ENCODE measurements at places on chromosomes 12 and 14.
A peak's percentile ranks its signal among the peaks of the same experiment; 100 is the strongest.

- no peak for DNase-seq
Measured at GRCh38 chr12:71070416-71071128, 87.2 kb downstream of the TSPAN8 start.

- peak; percentile 77 for DNase-seq
Measured at GRCh38 chr12:22738945-22739344, 114.0 kb downstream of the ETNK1 start.

GRCh38 chr14:104283197-104284106, 145.1 kb downstream of the KIF26A start:
- DNase-seq: no peak

DNA sequence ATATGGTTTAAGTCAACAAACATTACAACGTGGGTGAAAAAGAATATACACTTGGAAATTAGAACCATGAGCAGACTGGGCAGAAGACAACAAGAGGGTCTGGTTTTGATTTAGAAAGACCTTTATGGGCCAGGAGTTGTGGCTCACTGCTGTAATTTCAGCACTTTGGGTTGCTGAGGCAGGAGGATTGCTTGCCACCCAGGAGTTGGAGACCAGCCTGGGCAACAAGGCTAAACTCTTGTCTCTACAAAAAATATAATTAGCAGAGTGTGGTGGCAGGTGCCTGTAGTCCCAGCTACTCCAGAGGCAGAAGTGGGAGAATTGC, 2.7 kb upstream of the NFKBIA start:
- DNase-seq: no peak

GRCh38 chr12:77256956-77257355, 191.6 kb upstream of the E2F7 start:
- no peak for DNase-seq

GRCh38 chr14:24368562-24369252, 723 bp downstream of the NFATC4 start:
- DNase-seq: no peak

- DNase-seq: no peak
Measured at GRCh38 chr12:26938701-26939062, 412 bp downstream of the FGFR1OP2 start.

- DNase-seq: no peak
Measured at GRCh38 chr14:69238883-69239282, 21.1 kb upstream of the GALNT16 start.

DNA sequence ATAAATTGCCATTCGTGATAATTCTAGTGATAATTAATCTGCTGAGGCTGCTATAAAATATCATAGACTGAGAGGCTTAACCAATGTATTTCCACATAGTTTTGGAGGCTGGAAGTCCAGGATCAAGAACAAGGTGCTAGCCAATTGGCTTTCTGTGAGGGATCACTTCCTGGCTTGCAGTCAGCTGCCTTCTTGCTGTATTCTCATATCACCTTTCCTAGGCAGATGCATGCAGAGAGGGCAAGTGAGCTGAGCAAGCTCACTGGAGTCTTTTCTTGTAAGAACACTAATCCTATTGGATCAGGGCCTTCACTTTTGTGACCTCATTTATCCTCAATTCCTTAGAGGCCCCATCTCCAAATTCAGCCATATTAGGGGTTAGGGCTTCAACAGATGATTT, 640.7 kb downstream of the DIO2 start:
- no peak for DNase-seq

- DNase-seq: no peak
Measured at GRCh38 chr12:98403385-98403784, 112.0 kb upstream of the TMPO start.

DNA sequence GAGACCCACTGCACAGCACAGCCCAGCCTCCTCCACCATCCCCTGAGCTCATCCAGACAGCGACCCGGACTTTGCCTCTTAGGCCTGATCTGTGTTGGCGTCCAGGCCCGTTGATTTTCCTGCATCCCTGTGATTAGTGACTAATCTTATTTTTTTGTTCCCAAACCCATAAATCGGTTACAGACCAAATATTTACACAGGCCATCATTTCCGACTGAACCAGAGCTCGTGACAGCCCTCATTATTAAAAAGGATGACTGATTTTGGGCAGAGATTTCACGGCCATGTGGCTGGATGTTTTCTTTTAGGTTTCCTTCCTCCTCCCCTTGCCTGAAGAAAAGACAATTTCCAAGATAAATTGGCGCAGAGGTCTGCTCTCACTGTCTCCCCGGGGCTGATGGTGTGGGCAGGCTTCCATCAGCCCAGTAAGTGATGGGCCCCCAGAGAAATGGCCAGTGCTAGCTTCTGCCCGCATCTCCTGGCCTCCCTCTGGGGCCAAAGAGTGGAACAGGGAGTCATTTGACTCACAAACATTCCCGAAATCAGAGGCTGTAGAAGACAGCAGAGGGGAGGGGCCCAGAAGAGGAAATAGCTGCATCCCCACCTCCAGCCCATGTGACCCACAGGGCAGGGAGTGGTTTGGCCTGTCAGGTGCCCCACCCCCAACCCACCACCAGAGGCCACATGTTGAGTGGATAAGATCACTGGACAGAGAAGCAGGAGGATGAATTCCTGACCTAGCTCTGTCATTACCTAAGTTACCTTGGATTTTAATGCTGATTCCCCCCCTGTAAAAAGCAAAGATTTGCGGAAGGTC, 283.5 kb downstream of the KSR2 start:
- no peak for DNase-seq

DNA sequence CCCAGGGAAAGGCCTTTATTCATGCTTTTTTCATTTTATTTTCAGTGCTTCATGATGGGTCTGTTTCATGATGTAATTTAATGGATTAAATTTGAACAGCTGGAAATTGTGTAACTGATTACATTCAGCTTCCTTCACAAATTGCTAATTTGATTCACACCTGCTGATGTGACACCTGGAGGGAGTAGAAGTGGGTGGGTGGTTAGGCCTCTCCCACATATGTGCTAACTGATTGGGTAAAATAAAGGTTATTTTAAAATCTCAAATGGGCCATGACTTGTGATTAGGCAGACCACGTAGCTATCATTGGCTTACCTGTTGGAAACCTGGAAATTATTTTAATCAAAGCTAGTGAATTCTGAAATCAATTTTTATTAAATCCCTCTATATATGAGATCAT, 142.1 kb downstream of the GXYLT1 start:
- DNase-seq: no peak

DNA sequence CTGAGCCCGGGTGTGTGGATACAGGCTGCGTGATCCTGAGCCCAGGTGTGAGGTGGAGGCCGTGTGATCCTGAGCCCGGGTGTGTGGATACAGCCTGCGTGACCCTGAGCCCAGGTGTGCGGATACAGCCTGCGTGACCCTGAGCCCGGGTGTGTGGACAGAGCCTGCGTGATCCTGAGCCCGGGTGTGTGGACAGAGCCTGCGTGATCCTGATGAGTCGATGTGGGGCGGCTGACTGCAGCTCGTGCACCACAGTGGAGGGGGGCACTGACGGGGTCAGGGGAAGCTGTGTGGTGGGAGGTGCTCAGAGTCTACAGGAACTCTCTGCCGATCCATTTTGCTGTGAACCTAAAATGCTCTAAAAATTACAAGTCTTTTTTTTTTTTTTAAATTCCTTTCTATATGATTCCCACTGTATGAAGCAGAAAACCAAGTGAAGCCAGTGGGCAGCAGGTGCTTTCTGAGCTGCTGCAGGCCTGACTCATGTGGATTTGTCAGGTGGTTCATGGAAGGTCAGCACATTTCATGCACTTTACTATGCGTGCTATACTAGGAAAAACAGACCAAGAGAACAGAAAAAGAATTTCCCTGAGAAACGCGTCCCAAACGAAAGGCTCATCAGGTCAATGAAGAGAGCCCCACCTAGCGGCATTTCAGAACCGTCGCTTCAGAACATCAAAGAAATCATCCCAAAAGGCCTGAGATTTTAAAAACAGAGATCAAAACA, 19.3 kb downstream of the BRF1 start:
- no peak for DNase-seq

DNA sequence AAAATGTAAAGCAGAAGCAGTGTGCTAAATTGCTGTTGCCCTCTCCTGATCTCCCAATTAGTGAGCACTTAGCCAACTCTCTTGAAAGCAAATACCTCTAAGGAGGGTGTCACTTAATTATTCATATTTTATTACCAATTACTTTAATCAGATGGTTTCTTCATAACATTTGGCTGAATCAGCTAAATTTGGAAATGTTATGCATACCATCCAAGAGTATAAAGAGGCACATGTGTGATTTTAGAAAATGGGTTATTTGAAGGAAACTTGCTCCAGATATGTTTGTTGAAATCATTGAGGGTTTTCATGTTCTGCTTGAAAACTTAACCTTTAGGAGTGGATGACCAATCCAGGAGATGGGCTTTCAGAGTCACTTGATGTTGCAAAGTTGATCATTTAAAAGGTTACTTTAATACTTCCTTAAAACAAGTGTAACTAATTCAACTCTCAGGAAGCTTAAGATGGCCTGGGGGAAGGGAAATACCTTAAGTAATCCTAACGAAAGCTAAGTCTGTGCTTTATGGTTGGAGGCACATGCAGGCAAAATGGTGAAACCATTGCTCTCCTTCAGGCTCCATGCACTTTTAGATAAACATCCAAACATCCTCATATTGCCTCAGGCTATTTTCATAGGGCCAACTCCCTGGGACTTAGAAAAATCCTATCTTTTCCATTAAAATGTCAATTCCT, 434.5 kb downstream of the MDGA2 start:
- DNase-seq: no peak

DNA sequence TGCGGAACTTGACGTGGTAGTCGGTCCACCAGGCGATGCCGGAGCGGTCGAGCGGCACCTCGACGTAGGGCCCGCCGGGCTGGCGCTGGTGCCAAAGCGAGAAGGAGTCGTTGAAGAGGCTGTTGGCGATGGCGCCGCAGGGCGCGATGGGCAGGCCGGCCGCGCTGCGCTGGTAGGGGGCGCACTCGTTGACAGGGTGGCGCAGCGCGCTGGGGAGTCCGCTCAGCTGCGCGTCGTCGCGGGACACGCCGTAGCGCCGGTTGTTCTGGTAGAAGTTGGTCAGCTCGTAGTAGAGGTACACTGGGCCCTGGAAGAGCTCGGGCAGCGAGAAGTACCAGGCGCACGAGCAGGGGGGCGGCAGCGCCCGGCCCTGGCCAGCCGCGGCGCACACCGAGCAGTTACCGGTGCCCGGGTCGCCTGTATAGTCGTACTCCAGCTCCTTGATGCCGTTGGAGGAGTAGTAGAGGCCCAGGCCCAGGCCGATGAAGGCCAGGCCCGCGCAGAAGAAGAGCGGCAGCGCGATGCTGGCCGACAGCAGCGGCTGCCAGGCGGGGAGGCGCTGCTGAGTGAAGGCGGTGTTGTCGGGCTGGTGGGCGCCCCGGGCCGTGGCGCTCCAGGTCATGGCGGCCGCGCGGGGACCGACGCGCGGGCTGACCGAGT, 482 bp downstream of the TMEM30B start:
- no peak for DNase-seq

GRCh38 chr12:8065991-8066594, at the start of gene C3AR1:
Gene C3AR1 (minus strand): TSS chr12:8066359. CDS start chr12:8060185, 6,174 bp downstream.
- peak; percentile 36 for DNase-seq

DNA sequence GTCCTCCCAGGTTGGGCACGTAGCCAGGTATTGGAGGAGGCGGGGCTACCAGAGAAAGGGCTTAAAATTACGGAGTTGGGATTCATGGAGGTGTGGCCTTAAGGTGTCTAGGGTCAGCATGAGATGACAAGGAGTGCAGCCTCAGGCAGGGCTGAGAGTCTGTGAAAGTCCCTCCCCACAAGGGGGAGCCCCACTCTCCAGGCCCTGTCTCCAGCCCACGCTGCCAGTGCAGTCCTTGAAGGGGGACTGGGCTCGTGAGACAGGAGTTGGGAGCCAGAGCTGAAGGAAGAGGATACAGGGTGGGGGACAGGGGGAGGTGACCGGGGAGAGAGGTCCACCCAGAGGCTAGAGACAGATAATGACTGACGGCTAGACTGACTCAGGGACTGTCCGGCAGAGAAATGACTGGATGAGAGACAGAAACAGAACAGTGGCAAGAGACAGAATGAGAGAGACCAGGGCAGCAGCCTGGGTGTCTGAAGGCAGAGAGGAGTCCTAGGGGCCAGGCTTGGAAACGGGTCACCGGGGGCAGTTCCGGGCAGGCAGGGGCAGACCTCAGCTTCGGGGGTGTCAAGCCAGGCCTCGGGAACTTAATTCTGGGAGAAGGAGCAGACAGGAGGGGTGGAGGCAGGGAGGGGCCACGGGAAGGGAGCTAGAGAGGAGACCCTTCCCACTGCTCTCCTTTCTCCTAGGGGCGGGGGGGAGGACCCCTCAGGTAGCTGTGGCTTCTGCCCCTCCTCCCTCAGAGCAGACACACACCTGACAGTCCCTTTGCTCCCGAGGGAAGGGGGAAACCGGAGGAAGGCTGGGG, 970 bp downstream of the CDH24 start:
- DNase-seq: peak; percentile 74

- no peak for DNase-seq
Measured at GRCh38 chr12:64065881-64066451, 156.1 kb downstream of the KICS2 start.

DNA sequence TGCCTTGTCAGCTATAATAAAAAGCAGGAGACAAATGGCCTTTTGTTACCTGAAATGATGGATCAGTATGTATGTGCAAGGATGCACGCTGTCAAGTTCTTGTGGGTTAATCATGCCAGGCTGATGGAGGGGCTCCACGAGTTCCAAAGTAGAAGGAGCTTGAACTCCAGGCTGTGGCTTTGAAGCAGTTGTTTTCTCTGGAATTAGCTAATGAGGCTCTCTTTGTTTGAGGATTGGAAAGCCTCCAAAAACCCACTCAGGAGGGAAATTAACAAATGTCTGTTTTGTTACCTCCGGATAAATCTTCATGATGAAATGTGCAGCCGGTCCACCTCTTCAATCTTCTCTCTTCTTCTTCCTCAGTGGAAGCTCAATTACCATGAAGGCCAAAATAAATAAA, 605.5 kb downstream of the DIO2 start:
- DNase-seq: no peak

All from HS-27A (cell line).